ENCODE measurements at places on chromosomes 4 and X. TPM values are rescaled to one million over a fixed set of nuclear protein-coding genes. Genes with fewer than 3 reads are reported as not detected.

SSX1 gene
- not detected for total RNA-seq

CLOCK gene
- 32.9 TPM for total RNA-seq

DNA sequence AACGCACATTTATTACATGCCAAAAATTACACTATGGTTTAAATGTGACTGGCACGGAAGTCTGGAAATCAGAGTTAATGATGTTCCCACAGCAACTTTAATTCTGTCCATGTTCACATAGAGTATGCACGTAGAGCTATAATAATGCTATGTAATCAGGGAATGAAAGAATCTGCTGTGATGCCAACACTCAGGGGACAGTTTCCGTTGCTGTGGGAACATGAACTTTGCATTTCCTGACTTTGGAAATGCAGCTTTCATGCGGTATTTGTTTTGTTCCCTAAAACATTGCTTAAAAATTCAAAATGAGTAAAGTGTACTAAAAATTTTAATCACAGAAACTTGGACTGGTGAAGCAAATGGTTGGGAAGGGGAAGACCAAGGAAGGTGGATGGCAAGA is 65.7 kb downstream of the MAGEA1 start:
- no peak for ATAC-seq

APLN gene
- 0.28 TPM for total RNA-seq

TBC1D8B gene
- 2.9 TPM for total RNA-seq

IL21 gene
- not detected for total RNA-seq

RAB39B gene
- not detected for total RNA-seq

GRCh38 chr4:187632260-187632995 is 363.1 kb upstream of the ZFP42 start:
- ATAC-seq = no peak
